ENCODE measurements at places on chromosomes 11 and 22.

- peak; percentile 73 for DNase-seq
These were observed 1.5 kb downstream of the MIAT start for GRCh38 chr22:26658671-26659478.

- DNase-seq: no peak
These were observed 411.5 kb upstream of the DDI1 start for GRCh38 chr11:103624708-103625623.

GRCh38 chr22:39013942-39014722 is at the start of gene APOBEC3C:
Gene APOBEC3C, plus strand, starts transcription at chr22:39014257. Its CDS starts 106 bp downstream, at chr22:39014363.
- DNase-seq: peak; percentile 48

DNA sequence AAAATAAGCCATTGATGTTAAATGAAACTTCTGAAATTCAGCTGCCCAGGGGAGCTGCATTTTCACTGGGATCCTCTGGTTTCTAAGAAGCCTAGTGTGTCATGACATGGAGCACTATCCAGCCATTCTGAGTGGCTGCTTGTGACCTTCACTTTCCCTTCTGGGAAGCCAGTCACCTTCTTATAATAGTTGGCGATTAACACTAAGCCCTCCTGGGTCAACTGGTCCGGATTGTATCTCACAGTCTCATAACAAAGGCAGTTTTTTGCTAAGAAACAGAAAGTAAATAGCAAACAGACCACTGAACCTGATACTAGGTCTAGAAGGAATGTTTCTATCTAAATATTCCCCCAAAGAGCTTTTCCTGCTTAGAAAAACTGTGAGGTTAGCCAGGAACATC is 7.9 kb downstream of the CSRP3 start:
- DNase-seq: no peak

DNA sequence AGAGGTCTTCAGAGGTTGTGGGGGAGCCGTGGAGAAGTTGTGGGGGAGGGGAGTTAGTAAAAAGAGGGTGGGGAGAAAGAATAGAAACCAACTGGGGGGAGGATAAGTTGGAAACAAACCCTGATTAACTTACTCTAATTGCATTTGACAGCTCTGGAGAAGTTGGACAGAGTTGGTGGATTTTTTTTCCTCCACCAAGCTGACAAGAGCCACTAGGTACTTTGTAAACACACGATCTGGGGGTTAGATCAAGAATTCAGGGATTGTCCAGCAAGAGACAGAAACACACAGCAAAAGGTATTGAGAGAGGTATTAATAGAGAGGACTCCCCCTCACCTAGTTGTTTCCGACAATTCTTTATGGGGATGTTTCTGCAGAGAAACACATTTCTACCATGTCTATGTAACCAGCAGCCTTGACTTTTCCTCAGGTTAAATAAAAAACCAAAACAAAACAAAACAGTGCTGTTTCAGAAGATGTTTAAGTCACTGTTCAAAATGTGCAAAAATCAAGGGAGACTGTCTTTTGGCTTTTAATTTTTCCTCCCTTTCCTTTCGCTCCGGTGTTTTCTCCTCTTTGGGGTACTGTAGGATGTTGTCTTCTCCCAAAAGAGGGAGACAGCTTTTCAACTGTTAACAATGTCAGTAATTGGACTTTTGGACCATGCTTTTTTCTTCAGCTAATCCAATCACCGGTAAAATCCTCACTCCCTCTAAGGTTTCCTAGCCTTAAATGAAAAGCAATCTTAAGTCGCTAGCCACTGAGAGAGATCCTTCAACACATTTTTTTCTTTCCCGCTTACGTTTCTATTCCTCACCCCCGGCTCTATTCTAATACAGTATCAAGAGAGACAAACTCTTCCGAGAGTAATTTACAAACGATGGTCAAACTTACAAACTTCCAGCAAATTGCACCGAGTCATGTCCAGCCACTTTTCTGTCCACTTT is 708 bp downstream of the MAML2 start:
- DNase-seq: no peak

- no peak for DNase-seq
These were observed 450.0 kb upstream of the CCDC179 start for GRCh38 chr11:23310276-23310675.

- no peak for DNase-seq
These were observed 43.2 kb upstream of the CLDN5 start for GRCh38 chr22:19567157-19568009.

DNA sequence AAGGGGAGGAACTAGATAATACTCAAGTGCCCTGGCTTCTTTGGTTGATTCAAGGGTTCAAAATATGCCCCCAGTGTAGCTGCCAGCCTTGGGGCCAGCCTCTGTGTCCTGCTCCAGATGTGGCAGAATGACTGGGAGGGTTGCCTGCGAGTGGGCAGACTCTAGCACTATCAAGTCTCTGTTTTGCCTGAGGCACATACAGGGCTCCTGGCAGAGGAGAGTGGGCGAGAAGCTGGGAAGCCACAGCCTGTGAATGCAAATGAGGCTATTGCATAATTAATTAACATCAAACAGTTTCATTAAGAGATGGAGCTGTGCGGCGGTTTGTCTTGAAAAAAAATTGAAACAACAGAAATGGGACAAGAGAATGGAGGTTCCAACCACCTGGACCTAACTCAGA is 50.8 kb downstream of the BUD13 start:
- no peak for DNase-seq

DNA sequence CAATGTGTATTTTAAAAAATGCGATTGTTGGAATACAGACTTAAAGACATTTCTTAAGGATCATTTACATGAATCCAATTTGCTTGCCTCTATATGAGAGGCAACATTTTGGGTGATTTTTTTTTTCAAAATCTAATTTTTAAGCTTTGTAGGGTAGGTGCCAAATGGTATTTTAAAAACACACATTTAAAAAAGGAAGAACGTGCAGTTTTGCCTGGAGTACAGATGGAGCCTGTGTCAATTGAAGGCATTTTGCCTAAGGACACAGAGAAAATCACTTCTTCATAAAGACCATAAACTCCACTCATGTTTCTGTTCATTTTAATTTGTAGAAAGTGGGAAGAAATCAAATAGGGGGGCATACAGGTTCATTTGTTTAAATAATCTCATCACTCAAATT is 91.3 kb downstream of the BDNF start:
- no peak for DNase-seq

DNA sequence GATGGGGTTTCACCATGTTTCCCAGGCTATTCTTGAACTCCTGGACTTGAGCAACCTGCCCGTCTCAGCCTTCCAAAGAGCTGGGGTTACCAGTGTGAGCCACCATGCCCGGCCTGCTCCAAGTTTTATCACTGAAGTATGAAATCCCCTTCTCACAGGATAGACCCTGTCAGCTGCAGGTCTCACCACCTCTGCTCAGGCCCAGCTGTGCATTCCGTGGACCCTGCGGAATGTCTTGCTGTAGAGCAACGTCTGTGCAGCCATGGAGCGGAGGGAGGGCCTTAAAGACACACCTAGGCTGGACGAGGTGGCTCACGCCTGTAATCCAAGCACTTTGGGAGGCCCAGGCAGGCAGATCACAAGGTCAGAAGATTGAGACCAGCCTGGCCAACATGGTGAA is 625.4 kb downstream of the BRD1 start:
- no peak for DNase-seq

DNA sequence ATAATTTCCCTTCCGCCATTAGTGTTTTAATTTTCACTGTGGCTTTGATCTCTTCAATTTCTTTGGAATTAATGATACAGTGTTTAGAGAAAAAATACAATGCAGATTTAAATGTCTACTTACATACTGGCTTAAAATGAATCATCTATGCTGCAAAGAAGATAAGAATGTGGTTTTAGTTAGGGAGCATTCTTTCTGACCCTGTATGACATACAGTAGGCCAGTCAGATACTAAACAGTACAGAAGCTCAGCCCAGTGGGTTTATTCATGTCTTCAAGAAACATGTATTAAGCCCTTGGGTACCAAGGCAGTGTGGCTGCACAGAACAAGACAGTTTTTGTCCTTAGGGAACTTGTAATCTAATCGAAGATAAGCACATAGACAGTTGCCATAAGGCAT is 268.8 kb downstream of the DDX10 start:
- no peak for DNase-seq

DNA sequence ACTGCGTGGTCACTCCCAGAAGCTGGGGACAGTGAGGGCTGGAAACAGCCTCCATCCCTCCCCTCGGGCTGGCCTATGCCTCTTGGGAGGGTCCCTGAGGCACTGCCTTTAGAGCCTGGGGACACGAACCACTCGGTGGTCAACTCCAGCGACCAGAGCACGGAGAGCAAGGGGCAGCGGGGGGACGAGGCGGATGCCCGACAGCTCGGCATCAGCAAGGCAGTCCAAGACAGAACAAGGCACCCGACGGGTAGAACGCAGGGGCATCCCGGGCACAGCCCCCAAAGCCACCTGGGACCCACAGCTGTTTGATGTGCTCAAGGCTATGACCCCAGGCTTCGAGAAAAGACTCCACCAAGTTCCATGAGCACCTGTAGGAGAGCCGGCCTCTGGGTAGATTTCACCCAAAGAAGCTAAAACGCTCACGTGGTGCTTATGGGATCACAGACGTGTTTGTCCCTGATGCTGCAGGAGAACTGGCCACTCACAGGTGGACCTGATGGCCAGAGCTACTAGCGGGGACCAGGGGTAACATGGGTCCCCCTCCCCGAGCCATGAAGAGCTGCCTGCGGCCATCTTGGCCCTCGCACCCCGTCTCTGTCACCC is 510 bp upstream of the LSP1 start:
- no peak for DNase-seq

DNA sequence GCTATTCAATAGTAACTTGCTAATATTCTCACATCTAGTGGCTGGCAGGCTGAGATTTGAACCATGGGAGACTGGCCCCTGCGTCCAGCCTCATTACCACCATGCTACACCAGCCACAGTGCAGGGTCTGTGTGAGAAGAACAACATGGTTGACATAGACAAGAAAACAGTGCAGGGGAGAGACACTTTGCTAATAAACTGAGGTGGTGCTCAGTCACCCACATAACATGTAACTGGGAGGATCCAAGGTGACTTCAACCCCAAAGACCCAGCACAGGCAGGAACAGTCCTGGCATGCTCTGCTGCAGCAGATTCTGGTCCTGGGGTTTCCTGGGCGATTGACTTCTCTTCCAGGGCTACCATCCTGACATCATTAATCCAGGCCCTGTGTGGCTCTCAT is 143.1 kb downstream of the CSNK2A3 start:
- no peak for DNase-seq
